ENCODE measurements at places on chromosomes 4 and X.

GRCh38 chr4:79852305-79852730, 220.7 kb downstream of the ANTXR2 start:
- no peak for DNase-seq

- no peak for DNase-seq
Observed at GRCh38 chrX:45070116-45071007, 130.3 kb downstream of the DIPK2B start.

GRCh38 chrX:10395643-10396042, 224.7 kb downstream of the MID1 start:
- DNase-seq = no peak

DNA sequence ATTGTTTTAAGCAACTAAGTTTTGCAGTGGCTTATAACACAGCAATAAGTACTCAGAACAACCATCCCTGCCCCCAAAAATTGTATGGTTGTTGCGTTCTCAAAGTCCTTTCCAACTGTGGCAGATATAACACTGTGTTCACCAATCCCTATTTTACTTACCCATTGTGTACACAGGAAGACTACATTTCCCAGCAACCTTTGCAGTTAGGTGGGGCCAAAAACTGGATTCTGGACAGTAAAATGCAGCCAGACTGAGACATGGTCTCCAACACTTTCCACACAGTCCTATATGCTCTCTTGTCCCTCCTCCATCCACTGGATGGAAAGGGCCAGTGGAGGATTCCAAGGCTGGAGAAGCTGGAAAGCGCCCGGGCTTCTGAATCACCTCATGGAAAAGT, 523.6 kb downstream of the BCOR start:
- no peak for DNase-seq

GRCh38 chr4:141102367-141102766, 30.9 kb downstream of the RNF150 start:
- DNase-seq = no peak

DNA sequence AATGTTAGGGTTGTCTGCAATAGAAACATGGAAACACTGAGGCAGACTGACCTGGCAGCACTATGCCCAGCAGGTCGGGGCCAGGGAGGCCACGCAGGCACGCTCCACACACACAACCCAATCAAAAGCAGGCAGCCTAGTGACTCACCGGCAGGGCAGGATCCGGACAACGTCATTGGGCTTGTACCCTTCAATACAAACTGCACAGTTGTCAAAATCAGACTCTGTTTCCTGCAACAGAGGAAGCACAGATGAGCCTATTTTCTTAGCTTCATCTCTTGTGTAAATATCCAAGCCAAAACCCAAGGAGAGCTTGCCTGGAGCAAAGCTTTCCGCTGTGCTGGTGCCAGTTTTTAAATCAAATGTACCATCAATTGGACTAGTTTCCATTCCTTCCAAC, 185.8 kb downstream of the RNF150 start:
- DNase-seq = no peak

GRCh38 chrX:15815779-15816437, 25.6 kb downstream of the ZRSR2 start:
- no peak for DNase-seq

DNA sequence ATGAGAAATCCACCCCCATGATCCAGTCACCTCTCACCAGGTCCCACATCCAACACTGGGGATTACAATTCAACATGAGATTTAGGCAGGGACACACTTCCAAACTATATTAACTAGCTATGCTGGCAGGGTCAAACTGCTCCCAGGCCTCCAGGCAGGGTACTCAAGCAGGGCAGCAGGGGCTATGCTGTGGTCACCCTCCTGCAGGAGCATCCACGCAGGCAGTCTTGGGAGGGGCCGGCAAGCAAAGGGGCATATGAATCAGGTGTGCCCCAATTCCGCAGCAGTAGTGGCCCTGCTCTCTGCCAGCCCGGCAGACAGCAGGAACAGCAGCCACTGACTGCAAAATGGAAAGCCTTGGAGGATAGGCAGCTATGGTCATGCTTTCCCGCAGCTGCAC, 74.6 kb upstream of the PRDX4 start:
- DNase-seq = no peak

GRCh38 chrX:81201071-81201470, 642 bp downstream of the HMGN5 start:
- DNase-seq = no peak

DNA sequence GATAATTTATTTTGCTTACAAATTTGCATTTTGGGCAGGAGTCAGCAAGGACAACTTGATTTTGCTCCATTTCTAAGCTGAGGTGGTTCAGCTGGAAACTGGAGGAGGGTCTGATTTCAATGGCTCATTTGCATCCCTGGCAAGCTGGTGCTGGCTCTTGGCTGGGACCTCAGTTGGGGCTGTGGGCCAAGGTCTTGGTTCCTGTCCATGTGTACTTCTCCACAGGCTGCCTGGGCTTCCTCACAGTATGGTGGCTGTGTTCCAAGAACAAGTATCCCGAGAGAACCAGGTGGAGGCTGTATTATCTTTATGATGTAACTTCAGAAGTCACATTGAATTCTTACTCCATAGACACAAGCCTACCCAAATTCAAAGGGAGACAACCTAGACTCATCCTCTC, 77.0 kb upstream of the STX18 start:
- DNase-seq = no peak

- no peak for DNase-seq
Observed at GRCh38 chr4:141153751-141154510, 20.7 kb upstream of the RNF150 start.

DNA sequence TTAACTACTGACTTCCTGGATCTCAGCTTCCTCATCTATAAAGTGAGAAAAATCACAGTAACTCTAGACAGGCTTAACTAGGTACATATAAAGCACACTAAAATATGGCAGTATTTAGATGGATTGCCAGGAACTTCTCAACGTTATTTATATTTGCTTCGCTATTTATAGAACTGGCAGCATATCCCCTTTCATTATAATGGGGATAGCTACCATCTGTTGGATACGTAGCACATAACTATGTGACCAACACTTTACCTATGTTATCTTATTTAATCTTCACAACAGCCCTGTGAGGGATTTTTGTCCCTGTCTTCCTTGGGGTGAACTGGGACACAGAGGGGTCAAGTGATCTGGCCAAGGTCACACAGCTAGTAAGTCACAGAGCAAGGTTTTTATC, 64.6 kb downstream of the ENPEP start:
- DNase-seq = no peak

DNA sequence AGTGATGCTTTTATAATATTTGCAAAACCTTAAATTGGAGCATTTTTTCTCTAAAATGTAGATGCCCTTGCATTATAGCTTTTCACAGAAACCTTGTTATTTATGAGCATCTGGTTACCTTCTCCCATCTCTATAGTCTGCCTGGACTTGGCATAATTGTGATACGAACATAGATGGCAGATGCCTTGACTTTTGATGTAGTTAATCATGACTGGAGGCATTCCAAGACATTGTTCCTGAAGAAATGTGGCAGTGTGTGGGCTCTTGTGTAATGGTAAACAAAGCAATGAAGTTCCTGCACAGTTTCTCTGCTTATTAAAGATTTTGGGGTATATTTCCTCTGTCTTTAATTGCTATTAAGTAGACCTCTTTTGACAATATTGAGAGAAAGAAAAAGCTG, 500.1 kb downstream of the PCDH19 start:
- no peak for DNase-seq

GRCh38 chr4:174437749-174438148, 84.5 kb downstream of the HPGD start:
- DNase-seq = no peak

- DNase-seq = no peak
Observed at GRCh38 chrX:30483996-30484395, 93.6 kb downstream of the TASL start.

DNA sequence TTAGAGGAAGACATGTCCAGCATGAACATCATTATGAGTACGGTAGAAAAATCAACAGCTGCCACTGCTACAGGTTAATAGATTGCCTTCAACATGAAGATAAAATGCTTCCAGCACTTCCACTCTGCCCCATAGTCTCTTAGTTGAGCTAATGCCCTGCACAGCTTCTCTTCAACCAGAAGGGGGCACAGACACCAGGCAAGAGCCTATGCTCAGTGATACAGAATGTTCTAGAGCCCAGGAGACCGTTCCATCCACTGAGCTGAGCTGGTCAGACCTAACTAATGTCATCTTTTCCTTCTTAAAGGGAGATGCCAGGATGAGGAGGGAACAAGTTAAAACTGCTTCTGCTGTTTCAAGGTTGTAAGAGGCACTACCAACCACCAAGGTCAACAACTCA, 42.2 kb downstream of the SMIM10L2A start:
- no peak for DNase-seq

GRCh38 chr4:108058685-108059440, 69.2 kb downstream of the HADH start:
- no peak for DNase-seq

DNA sequence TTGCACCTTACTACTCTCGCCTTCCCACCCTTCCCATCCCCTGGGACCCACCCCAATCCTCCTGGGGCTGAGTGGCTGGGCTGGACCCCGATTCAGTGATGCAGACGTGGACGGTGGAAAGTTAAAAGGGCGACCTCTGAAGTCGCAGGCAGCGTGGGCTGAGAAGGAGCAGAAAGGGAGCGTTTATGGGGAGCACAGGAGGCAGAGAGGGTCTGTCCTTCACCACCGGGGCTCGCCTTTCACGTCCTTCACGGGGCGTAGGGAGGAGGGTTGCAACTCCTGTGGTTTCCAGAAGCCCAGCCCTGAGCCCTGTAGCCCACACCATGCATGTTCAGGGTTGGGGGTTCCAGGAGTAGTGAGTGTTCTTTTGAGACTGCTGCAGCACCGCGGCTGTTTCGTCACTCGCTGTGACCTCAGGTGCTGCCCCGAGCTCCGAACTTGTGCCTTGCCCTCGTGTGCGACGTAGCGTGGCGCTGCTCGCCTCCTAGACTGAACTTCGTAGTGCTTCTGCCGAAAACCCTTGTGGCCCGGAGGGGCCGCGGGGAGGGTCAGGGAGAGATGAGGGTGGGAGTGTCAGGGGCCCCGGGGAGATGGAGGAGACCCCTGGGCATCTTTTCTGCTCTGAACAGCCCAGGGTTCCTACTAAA, 1.6 kb downstream of the NHS start:
- DNase-seq = no peak

- no peak for DNase-seq
Observed at GRCh38 chr4:81030061-81030980, at the start of gene BMP3. Gene BMP3, plus strand, starts transcription at chr4:81030708. Its CDS starts 577 bp downstream, at chr4:81031285.

- DNase-seq = no peak
Observed at GRCh38 chr4:89619206-89619962, 217.6 kb downstream of the SNCA start.

- no peak for DNase-seq
Observed at GRCh38 chr4:126470862-126471261, 1156.1 kb downstream of the FAT4 start.

GRCh38 chrX:825991-826390, 195.4 kb downstream of the SHOX start:
- no peak for DNase-seq

DNA sequence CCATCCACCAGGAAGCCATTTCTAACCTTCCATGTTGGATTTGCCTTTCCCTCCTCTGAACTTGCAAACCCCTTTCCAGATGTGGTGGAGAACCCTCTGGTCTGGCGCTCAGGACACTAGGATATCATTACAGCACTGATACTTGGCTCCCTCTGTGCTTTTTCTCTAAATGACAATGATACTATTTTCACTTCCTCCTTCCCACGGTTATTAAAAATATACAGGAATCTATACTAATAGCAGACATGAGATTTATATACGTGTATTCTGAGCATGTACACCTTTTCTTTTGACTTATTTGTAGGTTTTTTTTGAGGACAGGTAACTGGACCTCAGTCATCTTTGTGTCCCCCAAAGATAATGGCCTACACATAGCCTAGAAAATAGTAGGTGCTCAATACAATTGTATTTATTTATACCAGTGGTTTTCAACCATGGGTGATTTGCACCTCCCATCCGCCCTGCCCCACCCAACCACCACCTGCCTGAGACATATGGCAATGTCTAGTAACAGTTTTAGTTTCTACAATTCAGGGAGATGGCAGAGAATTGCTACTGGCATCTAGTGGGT, 60.4 kb upstream of the PLAC8 start:
- no peak for DNase-seq

DNA sequence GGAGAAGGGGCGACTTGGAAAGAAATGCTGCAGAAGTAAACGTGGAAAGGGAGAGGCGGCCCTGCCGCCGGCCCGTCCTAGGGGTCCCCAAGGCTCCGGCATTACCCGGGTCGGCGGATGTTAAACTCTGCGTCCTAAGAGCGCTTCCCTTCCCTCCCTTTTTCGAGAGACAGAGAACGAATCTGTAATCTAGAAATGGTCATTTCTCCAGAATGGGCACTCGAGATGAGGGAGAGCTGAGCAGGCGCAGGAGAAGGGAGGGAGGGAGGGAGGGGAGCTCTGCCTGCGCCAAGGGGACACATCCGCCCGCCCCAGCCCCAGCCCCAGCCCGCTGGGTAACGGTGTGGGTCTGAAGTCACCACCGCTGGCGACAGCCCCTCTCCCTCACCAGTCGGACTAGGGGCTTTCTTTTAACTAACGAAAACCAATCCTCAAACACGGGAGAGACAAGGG, 1.7 kb downstream of the HCFC1 start:
- no peak for DNase-seq

DNA sequence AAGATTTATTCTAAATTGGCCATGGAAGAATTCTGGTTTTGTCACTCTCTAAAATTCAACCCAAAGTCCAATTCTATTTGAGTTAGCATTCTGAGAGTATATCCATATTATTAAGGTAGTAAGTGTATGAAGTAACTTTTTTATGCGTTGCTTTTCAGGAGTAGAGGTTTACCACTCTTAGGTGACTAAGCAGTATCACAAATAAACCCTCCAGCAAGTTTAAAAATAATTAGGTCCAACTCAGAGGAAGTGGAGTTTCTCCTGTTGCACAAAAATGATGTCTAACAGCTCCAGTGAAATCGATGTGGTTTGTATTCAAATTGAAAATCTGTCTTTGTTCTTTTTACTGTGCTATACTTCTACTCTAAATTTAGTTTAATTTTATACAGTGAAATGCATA, 6.6 kb downstream of the SCML1 start:
- DNase-seq = no peak

DNA sequence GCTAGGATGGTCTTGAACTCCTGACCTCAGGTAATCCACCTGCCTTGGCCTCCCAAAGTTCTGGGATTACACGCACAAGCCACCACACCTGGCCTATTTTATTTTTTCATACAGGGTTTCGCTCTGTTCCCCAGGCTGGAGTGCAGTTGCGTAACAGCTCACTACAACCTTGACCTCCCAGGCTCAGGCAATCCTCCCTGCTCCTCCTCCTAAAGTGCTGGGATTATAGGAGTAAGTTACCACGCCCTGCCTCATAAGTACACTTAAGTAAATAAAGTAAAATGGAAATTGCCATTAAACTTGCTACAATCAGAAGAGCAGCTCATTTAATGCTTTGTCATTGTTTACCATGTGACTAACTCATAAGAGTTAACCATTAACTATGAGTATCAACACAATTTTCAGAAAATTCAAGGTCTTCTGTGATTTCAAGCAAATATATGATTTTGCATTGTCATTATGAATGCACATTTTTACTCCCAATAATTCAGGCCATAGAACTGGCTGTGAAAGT, 12.3 kb downstream of the UGDH start:
- DNase-seq = no peak

Data from stimulated activated CD4-positive, alpha-beta T cell treated with anti-CD3 and anti-CD28 coated beads, Interleukin-15, amount 100 ng/mL, for 48 hours (primary cell).